ENCODE measurements at places on chromosomes 12 and 14.

DNA sequence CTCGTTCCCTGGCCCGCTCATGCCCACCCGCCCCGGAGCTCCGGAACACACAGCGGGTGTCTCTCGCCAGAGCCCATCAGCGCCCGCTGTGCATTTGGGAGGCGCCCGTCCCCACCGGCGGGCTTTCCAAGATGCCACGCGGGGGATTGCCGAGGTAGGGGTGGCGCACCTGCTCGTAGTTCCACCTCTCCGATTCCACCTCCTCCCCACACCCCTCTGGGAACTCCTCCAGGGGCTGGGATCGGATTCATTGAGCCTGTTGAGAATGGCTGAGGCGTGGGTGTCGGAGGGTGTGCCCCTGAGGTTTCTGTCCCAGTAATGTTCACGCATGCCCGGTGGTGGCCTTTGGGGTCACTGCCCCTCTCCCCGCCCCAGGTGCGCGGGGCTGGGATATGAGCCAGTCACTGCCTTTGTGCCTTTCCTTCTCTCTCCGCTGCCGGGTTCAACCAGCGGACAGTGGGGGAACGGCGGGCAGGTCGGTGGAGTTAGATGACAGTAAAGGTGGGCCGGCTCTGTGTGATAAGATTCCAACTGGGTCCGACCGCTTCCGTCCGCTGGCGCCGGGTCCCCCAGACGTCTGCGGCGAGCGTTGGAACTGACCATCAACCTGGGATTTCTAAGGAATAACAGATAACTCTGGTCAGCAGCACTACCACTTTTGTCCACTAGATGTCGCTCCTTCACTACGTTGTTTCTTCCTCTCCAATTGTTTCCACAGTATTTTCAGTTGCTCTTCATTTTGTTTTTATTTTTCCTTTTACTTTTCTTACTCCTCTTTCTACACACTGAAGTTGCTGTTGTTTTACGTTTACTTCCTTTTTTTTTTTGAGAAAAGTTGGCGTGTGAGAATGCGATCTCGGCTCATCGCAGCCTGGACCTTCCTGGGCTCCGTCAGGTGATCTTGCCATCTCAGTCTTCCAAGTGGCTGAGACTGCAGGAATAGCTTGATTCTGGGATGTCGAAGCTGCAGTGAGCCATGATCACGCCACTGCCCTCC is 178.1 kb upstream of the ALG10B start:
- ATAC-seq = peak; percentile 21

GRCh38 chr14:29627137-29627536 is 300.5 kb downstream of the PRKD1 start:
- no peak for ATAC-seq

DNA sequence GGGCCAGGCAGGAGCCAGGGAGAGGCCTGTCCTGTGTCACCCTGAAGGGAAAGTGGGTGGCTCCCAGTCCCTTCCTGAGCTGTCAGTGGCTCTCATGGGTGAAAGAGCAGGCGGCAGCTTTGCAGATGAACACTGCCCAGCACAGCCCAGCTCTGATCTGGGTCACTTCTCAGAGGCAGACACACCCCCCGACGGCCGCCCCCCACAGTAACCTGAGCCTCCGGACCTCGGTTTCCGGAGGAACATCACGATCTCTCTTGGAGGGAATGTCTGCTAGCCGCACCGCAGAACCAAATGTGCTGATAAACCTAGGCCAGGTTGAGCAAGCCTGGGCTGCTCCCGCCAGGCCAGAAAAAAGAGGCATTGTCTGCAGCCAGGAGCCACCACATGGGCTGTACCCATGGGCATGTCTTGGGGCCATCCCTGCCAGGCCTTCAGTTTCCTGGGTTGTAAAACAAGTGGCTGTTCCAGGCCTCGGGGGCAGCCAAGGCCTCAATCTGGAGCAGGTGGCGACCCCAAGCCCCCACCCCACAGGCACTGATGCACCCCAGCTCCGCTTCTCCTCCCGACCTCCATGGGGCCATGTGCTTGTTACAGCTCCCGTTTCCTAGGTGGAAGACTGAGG is 57.6 kb downstream of the NCOR2 start:
- ATAC-seq = no peak

DNA sequence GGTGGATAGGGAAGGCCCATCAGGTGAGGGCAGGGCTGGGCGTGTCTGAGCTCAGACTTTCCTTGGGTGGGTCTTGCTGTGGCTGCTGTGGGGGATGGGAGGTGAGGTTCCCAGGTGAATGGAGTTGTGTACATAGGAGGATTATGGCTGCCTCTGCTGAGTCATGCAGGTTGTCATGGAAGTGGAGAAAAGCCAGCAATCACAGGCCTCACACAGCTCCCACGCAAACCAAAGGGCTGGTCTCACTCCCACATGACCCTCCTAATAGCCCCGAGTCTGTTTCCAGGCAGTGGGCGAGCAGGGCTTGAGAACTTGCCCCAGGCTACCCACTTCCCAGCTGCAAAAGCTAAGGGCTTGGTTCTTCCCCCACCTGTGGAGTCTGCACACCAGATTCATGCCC is 149.5 kb downstream of the IPO8 start:
- no peak for ATAC-seq

DNA sequence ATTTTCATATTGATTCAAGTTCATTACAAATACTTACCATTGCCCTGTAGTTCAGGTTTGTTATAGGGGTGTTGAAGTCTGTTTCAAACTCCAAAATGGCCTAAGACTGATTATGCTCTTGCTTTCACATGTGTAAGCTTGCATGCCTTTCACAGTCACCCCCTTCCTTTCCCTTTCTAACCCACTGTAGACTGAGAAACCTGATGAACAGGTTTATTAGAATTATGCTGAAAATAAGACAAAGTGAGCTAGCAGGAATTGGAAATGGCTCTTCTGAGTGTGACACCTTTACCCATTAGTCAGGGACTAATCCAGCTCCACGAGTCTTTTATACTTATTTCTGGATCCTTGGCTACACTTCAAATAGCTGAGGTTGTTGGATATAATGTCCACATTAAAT is 38.9 kb downstream of the FBXO33 start:
- ATAC-seq = no peak

GRCh38 chr12:106197906-106198623 is 49.8 kb downstream of the CKAP4 start:
- ATAC-seq = no peak

DNA sequence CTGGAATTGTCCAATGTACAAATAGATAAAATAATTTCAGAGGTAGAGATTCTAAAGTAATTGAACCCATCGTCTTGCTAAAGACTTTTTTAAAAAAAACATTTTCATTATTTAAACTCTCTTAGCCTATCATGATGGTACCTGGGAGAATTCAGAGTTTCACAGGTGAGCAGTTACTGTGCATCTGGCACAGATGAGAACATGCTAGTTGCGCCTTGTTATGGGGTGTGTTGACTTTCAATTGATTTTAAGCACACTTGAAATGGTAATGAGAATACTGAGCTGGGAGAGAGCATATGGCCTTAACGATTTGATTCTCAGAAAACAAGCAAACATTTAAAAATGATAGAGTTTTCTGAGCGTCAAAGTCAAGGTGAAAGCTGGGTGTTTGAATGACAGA is 66.6 kb downstream of the FLRT2 start:
- no peak for ATAC-seq

DNA sequence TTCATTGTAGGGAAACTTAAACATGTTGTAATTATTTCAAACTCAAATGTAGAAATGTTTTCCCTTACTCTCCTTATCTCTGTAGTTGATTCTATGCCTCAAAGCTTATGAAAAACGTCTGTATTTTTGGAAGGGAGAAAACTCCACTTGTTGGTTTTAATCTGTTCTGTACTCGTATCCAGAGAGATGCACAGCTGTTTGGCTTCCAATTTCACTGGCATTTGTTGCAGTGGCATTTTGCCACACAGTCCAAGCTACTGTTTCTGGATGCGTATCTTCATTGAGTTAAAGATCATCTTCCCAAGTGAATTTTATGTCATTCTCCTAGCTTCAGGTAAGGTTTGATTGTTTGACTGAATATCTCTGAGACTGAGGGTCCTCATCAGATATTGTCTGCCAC is 481.4 kb downstream of the TRHDE start:
- no peak for ATAC-seq

DNA sequence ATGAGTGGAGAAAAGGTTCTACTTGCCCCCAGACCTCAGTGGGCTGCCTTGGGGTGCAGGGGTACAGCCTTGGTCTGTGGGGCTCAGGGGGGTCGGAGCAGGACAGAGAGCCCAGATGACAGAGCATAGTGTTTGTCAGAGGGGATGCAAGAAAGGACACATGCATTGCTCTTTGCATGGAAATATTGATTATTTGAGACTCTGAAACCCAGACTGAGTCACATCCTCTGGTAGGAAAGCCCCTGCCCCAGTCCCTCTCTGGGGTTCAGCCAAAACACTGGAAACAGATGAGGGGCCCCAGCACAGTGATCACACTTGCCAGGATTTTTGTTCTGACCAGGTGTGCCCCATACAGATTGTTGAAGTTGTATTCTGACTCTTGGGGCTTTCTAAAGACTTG is 1094.4 kb downstream of the BCL11B start:
- no peak for ATAC-seq

DNA sequence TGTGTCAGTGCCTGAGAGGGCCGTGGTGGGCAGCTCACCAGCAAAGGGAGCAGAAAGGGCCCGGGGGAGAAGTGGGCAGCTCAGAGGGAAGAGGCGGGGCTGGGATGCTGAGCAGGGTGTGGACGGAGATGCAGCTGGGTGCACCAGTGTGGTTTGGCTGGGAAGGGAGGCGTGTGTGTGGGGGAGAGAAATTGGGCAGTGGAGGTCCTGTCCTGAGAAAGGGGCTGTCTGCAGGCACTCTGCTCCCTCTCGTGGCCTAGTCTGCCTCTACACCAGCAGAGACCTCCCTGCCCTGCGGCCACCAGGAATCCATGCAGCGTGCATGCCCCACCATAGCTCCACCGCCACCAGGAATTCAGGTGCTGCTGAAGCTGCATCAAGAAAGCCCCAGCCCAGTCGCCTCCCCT is 6.4 kb downstream of the TMEM121 start:
- ATAC-seq = peak; percentile 84

- ATAC-seq = no peak
Measured at GRCh38 chr12:121802485-121802842, 1.3 kb upstream of the SETD1B start.

- ATAC-seq = no peak
Measured at GRCh38 chr12:110102255-110102654, 21.9 kb upstream of the IFT81 start.

DNA sequence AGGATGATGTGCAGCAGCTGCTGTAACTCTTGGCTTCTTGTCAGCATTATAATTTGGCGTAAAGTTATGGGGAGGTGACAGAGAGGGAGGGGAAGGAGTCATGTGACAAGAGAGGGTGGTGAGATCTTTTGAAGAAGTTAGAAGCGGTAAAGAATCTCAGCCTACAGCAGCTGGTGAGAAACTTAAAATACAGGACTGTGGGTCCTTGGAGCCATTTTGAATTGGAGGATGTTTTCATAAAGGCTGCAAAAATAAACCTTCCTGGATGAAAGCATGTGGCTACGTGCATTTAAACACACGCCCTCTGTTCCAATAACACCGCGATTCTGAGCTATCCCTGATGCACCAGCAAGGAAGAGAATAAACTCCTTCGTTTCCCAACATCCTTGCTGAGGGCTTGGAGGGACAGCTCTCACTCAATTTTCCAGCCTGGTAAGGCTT is 133.7 kb downstream of the TMEM30B start:
- ATAC-seq = no peak

DNA sequence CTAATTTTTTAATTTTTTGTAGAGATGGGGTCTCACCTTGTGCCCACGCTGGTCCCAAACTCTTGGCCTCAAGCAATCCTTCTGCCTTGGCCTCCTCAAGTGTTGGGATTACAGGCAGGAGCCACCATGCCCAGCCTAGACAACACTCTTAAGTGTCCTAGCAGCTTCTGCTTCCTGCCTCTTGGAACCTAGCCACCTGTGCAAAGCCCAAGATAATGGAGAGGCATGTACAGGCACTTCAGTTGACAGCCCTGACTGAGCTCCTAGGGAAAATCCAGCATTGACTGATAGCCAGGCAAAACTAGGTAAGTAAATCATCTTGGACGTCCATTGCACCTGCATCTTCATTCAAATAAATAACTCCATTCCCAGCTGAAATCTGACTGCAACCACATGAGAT is 15.5 kb downstream of the COX14 start:
- ATAC-seq = no peak

DNA sequence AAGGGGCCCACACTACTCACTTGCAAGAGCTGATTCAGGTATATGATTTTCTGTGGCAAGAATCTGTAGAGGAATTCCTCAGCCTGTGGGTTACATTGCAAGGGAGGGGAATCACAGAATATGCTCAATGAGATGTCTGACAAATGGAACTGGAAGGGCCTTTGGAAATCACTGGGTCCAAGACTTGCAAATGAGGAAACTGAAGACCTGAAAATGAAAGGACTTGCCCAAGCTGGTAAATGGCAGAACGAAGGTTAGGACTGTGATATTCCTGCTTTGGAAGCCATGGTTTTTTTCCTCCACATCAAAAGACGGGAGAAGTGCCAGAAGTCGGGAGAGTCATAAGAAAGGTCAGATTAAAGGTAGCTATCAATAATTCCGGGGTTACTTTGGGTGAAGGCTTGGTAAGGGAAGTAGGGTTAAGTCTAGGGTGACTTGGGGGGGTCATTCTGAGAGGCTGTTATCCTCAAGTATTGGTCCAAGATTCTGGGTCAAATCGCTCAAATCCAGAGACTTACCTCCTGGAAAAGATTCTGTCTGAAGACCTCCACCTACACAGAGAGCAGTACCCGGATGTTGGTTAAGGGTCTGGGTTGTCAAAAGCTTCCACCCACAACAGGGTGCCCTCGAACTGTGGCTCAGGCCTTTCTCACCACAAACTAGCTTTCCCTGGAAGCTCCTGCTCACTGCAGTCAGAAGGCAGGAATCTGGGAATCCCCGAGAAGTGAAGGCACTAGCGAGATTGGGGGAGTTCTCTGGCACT is 539 bp downstream of the PSME2 start:
- no peak for ATAC-seq

DNA sequence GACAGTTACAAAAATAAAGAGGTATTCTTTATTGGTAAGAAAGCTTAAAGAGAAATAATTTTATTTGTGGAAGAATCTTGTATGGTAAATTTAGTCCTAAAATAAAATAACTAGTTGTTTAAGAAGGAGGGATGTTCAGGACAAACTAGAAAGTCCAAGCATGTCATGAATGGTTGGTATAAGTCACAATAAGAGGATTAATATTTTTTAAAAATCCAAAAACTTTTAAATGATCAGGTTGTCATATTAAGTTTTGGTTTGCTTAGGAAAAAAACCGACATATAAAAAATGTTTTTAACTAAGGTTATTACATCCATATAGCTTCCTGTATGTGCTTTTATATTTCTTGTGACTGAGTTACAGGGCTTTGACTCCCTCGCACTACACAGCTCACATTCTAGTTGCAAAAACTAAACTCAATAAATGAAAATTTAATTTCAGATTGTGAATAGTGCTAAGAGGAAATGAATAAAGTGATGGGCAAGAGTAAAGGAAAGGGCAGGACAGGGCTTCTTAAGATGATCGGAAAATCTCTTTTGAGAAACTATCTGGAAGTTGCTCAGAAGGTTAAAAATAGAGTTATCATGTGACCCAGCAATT is 80.7 kb upstream of the METAP2 start:
- no peak for ATAC-seq

- no peak for ATAC-seq
Measured at GRCh38 chr14:103584326-103584915, 21.7 kb downstream of the COA8 start.
